ENCODE measurements at places on chromosomes 6 and 20.

GRCh38 chr20:3312940-3313682 is 74.1 kb upstream of the SLC4A11 start:
- DNase-seq: no peak

GRCh38 chr6:25649611-25650010 is 2.4 kb upstream of the SCGN start:
- no peak for DNase-seq

GRCh38 chr6:166516251-166516884 is 70.1 kb downstream of the RAMACL start:
- DNase-seq: no peak

DNA sequence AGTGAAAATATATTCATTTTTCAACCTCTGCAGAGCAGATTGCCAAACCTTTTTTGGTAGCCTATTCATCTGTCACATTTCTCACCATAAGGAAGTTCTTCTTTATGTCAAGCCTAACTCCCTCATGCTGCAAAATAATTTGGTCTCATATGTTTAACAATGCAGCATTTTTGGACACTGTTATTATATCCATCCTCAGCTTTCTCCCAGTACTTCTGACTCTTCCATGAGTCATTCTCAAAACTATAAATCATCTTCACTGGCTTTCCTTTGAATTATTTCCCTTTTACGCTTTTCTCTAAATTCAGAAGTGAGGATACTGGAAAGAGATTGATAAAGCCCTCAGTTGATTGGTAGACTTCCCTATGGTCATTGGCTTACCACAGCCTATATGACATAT is 192.2 kb downstream of the TPBG start:
- DNase-seq: no peak

DNA sequence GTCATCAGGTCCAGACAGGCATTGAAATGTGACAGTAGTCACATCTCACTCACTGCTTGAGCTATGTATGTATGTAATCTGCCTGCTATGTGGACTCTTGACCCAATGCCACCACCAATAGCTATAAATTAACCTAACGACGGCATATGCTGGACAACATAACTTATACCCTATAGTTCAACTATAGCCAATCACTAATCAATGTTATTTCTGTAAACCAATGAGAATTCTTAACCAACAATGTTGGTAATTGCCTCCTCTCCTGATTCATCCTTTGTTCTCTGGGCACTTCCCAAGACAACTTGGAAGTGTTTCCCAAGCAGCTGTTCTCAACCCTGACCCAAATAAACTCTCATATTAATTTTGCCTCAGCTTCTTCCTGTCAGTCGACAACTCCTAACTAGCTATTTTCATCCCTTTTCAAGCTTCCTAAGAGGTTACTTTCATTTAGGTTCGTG is 24.1 kb upstream of the SERPINB1 start:
- no peak for DNase-seq
